Central memory CD8-positive, alpha-beta T cell (primary cell): ENCODE measurements at places on chromosomes 16 and 17.

DNA sequence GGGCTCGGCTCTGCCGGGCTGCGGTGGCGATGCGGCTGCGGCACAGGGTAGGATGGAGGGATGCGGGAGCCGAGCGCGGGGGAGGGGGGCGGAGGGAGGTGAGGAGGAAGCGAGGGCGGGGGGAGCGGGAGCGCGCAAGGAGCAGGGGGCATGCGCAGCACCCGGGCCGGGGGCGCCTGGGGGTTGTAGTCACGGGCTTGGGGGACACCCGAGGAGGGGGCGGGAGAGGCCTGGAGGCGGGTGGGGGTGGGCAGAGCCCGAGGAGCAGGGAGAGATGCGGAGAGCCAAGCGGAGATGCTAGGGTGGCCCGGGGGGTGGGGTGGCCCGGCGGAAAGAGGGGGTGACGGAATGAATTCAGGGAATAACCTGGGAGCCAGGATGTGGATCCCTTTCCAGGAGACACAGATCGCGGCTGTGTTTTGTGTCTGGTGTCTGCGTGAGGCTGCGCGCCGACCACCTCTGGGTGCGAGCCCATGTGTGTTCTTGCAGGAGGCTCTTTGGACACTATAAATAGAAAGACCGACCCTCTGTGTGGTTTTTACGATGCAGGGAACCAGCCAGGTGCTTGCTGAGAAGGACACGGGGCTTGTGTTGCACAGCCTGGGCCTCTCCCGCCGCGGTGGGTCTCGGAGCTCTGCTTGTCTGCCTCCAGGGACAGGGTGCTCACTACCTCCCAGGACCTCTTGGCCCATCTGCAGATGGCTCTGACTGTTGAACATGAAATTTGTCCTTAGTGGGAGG, at the start of gene STX1B:
Gene STX1B (minus strand): TSS at position 54 of the 741 bp plus-strand sequence. CDS start 242 bp downstream, outside the sequence.
- peaks cover 13% of the 10 kb centered on the region for H3K4me1 ChIP-seq
- H3K27ac ChIP-seq: peak within 1 kb of the TSS; percentile 76
- peaks cover 68% of the 10 kb centered on the region for H3K27me3 ChIP-seq
- DNase-seq: no peak
- H3K4me3 ChIP-seq: peak within 1 kb of the TSS; percentile 49

DNA sequence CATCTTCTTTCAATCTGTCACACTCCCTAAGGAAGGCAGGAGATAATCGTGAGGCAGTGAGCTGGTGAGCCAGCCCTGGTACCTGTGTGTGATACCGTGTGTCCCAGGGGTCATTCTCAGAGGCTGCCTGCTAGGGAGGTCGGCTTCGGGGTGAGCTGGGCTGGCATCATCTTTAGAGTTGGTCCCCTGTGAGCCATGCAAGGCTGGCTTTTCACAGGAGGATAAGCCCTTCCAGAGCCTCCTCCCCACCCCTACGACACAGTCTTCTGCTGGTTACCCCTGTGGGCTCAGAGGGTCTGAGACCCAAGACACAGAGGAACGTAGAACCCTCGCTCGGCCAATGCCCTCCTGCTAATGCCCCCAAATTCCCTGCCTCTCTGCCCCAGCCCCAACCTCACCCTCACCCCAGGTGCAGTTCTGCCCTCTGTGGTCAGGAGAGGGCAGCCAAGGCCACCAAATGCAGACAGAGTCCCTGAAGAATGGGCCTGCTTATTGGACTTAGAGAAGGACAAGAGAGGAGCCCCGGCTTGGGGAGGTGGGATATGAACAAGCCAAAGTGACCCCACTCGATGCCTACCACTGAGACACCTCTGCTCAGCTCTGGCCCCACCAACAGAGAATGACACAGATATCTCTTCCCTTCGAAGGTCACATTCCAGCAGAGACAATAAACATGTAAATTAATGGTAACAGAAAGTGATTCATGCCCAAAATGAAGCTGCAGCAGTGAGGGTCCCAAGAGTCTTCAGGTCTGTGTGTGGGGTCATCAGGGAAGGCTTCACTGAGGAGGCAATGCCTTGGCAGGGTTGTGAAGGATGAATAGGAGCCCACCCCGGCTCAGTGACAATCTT, 80.8 kb upstream of the CCL1 start:
- H3K27me3 ChIP-seq: peaks cover 76% of the 10 kb centered on the region
- no peak overlapping the region for H3K27ac ChIP-seq
- H3K36me3 ChIP-seq: no peaks in the 10 kb centered on the region

- peaks cover 30% of the 10 kb centered on the region for H3K4me1 ChIP-seq
- no peak overlapping the region for H3K27ac ChIP-seq
- peaks cover 75% of the 10 kb centered on the region for H3K36me3 ChIP-seq
- no peak overlapping the region for H3K4me3 ChIP-seq
- no peaks in the 10 kb centered on the region for H3K27me3 ChIP-seq
- no peak for DNase-seq
Observed at GRCh38 chr17:7894866-7895265, 6.3 kb downstream of the CHD3 start.

DNA sequence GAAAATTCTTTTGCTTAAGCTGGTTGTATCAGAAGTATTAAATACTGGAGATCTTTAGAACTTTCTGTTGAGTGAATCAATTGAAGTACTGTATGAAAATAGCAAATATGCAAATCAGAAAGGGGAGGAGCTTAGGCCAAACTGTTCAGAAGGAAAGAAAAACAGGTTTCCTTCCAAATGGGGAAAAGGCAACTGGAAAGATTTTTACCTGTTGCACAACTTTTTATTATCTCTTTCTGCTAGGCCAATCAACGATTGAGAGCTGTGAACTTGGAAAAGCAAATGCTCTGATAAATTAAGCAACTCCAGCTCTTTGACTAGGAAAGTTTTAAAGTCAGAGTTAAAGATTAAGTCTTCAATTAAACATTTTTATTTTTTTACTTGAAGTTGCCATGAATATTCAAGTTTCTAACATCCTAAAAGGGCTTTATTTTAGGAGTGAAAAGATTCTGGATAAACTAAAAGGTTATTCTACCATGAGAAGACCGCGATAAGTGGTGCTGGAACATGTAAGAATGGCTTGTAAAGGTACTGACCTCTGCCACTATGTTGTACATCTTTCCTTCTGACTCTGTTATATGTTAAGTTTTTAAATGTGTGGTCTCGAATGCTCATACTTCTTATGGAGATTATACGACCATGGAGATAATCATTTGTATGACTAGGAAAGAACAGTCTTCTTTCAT, 16.5 kb downstream of the DCUN1D3 start:
- H3K4me3 ChIP-seq: no peak overlapping the region
- H3K4me1 ChIP-seq: peaks cover 16% of the 10 kb centered on the region
- DNase-seq: no peak
- H3K27ac ChIP-seq: no peak overlapping the region
- H3K27me3 ChIP-seq: no peaks in the 10 kb centered on the region

DNA sequence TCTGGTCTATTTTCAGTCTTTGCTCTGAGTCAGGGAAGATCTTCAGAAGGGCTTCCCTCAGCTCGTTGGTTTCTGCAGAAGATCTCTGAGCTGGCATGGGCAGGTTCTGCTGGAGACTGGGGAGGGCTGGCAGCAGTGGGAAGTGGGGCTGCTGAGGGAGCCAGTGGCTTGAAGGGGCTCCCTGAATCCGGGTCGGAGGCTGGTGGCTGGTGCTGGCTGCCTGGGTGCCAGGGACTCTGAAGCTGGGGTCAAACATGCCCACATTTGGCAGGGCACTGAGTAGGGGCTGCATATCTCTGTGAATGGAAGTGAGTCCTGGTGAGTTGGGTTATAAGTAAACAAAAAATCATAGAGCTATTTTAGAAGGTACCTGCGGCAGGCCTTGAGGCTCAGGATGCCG, 67.0 kb downstream of the N4BP1 start:
- peaks cover 38% of the 10 kb centered on the region for H3K36me3 ChIP-seq
- H3K4me3 ChIP-seq: no peak overlapping the region
- no peak for DNase-seq
- peaks cover 16% of the 10 kb centered on the region for H3K4me1 ChIP-seq
- no peaks in the 10 kb centered on the region for H3K27me3 ChIP-seq

- no peak overlapping the region for H3K4me3 ChIP-seq
- no peak for DNase-seq
- H3K27me3 ChIP-seq: peaks cover 87% of the 10 kb centered on the region
- H3K27ac ChIP-seq: no peak overlapping the region
Observed at GRCh38 chr17:73803964-73804435, 159.8 kb upstream of the SDK2 start.
